ENCODE measurements at places on chromosomes 6 and 20.

DNA sequence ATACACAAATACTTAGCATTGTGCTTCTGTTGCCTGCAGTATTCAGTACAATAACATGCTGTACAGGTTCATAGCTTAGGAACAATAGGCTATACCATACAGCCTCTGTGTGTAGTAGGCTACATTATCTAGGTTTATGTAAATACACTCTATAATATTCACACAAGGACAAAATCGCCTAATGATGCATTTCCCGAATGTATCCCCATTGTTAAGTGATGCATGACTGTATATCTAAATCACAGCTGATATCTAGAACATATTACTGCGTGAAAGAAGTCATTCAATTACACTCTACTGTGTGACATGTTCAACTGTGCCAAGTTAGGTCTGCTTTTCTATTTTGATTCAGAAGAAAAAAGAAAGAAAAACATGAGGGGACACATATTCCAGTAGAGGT lies 633.5 kb downstream of the RFPL4B start:
- no peak for DNase-seq

- no peak for DNase-seq
These were observed 33.2 kb upstream of the CST7 start for GRCh38 chr20:24915892-24916291.

DNA sequence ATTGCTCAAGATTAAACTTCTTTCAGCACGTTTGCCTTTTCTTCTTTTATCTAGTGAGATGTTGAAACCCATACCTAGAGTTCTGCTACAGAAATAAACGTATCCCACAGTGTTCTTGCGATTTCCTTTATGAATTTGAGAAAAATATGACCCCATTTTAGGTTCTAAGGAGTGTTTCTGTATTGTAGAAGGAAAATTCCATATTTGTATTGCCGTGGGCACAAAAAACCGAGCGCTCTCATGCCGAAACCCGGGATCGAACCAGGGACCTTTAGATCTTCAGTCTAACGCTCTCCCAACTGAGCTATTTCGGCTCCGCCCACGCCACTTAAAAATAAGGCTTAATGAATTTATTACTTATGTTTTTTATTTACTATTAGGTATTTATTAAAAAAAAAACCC lies 23.7 kb downstream of the ZNF311 start:
- DNase-seq = no peak

- DNase-seq = no peak
These were observed 61.8 kb downstream of the EPB41L2 start for GRCh38 chr6:131001111-131001736.

- peak; percentile 6 for DNase-seq
These were observed 636.0 kb downstream of the MMUT start for GRCh38 chr6:48826901-48827701.

GRCh38 chr6:64777941-64778785 lies 928.9 kb downstream of the EYS start:
- DNase-seq = no peak

- no peak for DNase-seq
These were observed 530.2 kb downstream of the DHX35 start for GRCh38 chr20:39492223-39492797.

- DNase-seq = no peak
These were observed 90.7 kb upstream of the F13A1 start for GRCh38 chr6:6411115-6411514.

GRCh38 chr20:41405436-41405835 lies 38.8 kb upstream of the EMILIN3 start:
- DNase-seq = no peak

DNA sequence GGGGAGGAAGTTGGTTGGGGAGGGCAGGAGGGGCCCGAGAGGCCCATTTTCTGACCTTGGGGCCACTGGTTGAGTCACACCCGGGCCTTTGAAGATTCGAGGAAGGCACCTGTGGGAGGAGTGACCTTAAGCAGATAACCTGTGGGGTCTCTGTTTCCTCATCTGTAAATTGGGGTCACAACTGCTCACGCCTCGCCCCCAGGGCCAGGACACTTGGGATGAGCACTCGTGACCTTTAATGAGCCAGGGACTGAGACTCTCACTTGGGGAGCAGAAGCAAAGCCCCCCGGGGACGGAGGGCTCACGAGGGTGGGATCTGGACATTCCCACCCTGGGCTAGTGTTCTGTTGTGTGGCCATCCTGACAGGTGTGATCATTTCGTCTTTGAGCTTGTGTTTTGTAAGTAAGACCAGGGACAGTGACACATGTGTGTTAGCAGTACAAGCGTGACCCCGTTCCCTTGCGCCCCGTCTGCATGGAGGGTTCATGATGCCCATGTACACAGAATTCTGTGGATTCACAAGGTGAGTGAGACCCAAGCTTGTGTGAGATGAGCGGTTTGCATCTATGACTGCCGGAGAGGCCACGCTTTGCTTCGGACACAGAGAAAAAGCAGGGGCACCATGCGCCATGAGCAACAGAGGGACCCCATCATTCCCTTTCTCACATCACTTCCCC lies 79.3 kb upstream of the PMEPA1 start:
- DNase-seq = no peak
